ENCODE measurements at places on chromosomes 3 and 15.

DNA sequence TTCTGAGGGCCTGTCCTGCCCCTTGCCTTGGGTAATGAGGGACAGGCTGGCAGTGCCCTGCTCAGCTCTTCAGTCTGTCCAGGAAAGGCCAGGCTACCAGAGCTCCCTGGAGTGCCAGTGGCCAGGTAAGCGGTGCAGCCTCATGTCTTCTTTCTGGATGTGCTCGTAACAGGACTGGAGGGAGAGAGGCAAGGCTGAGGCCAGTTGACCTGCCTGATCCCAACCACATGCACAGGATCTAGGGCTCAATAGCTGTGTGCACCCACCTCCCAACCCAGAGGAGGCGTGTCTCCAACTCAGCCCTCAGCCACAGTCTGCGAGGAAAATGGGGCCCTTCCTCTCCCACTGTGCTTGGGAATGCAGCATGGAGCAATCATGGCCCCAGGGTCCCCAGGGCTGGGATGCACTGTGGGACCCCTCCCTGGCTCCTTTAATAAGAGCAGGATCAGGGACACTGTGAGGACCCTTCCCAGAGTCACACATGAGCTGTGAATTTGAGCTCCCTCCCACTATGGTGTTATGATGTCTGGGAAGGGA, 22.5 kb downstream of the ALS2CL start:
- no peak for DNase-seq

DNA sequence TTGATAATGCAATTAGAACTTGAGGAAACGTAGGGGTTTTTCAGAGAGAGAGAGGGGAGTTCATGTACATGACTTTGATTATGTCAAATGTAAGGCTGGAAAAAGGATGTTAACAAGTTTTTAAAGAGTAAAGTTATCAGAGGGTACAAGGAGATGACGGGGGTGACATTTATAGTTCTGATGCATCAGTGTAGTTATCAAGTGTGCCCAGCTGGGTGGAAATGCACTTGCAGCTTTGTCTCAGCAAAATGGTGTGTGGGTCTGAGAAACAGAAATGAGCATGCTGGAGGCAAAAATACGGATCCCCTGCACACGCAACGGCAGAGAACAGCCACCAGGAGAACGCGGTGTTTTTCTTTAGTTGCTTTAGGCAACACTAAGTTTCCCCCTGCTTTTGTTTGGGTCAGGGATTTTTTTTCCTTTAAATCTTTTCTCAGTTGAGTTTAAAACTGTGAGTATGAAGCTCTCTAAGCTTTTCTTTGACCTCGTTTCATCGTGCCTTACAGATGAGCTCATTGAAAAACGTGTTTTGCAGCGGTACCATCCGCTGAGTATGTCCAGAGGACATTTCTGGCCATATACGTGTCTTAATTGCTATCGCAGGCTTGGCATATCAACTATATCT, 205.4 kb downstream of the PDZRN3 start:
- DNase-seq, result no peak

DNA sequence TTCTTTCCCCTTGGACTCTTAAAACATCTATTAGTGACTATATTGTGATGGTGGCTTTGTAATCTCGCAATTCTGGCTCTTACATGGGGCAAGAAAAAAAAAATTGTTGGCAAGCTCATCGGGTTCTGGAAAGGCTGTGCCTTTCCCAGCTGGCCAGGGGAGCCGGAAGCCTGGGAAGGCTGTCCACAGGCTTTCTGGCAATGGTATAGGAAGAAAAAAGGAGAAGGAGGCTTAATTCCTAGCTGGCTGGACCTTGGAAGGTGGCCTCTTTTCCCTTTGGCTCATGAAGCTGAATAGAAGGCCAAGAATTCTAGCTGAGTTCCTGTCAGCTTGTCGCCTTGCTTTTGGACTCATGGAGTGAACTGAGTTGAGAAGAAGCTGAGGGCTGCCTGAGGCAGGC, 243.5 kb upstream of the SEMA6D start:
- no peak for DNase-seq

GRCh38 chr3:184186184-184186901, at the start of gene ABCF3:
Gene ABCF3, plus strand, starts transcription at chr3:184186199. Its CDS starts 9 bp downstream, at chr3:184186208.
- DNase-seq, result no peak

DNA sequence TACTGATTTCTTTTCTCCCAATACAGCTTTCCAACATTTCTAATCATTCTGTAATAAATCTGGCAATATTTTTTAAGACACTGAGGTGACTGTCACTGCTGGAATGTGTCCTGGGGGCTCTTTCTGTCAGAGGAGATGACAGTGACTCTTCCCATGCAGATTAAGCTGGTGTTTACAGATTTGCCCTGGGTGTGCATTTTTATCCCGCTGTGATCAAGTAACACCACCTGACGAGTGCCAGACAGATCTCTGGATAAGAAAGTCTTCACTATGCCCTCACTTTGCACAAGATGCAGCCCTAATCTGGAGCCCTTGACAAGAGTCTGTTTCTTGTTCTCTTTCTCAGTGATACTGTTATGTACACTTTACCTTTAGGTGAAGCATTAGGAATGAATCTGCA, 477.7 kb downstream of the ZIC1 start:
- no peak for DNase-seq

DNA sequence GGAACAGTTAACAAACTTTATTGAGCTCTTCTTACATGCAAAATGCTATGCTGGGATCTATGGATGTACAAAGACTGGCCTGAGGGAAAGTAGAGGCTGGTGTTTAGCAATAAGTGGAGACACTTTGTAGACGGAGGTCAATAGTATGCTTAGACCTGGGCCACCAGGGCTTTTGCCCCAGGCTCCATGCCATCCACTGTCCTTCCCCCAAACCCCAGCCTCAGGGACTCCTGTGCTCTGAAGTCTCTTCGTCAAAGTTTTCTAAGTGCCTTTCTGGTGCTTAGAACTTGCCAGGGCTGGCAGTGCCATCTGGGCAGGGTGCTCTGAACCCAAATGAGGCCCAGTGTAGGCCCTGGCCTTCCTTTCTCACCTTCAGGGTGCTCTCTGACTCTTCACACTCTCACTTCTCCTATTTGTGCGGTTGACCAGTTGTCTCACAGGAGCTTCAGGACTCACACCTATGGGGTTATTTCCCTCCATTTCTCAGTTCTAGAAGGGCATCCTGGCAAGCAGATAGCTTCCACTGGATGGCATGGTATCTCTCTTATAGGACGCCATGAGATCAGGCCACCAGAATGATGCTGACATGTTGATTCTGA, 21.8 kb upstream of the KCNAB1 start:
- no peak for DNase-seq

DNA sequence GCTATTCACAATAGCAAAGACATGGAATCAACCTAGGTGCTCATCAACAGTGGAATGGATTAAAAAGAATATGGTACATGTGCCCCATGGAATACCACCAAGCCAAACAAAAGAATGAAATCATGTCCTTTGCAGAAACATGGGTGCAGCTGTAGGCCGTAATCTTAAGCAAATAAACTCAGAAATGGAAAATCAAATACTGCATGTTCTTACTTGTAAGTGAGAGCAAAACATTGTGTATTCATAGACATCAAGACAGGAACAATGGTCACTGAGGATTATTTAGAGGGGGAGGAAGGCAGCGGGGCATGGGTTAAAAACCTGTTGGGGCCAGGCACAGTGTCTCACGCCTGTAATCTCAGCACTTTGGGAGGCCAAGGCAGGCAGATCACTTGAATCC, 304.7 kb upstream of the ROBO2 start:
- no peak for DNase-seq

DNA sequence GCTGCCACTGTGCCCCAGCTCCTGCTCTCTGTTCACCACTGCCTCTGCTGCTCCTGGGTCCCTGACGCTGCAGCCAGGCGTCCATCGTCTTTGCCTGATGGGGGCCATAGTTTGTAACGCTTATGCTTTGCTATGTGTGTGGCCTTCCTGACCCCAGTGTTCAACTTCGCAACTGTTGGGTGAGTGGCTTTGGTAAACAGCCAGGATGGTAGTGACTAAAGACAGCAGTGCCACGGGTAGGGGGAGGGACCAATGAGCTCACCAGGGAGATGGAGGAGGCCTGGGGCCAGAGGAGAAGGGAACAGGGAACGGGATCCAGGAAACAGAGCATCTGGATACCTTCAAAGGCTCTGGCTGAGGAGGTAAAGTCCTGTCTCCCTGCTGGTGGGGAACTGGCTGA, 75.9 kb upstream of the ALDH1L1 start:
- no peak for DNase-seq

GRCh38 chr15:94346282-94346681, 114.9 kb downstream of the MCTP2 start:
- DNase-seq, result no peak

GRCh38 chr3:115989684-115990421, 366.5 kb downstream of the GAP43 start:
- DNase-seq, result no peak

DNA sequence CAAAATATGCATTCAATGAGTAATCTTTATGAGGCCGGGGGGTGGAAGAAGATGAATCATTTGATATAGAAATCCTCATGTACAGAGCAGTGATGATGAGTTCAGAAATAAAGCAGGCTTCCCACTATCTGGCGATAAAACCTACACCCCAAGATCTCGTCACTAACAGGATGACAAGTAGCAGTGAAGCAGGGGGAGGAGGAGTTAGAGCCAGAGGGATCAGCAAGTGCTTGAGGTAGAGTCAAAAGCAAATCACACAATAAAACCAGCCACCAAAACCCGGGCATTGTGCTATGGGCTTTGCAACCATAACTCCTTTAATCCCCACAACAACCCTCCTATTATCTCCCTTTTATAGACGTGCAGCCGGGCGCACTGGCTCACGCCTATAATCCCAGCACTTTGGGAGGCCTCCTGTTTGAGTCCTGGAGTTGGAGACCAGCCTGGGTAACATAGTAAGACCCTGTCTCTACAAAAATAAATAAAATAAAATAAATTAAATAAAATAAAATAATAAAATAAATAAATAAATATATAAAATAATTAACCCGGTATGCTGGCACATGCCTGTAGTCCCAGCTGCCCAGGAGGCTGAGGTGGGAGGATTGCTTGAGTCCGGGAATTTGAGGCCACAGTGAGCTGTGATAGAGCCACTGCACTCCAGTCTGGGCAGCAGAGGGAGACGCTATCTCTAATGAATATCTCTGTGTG, 53.0 kb downstream of the STARD5 start:
- DNase-seq, result no peak

DNA sequence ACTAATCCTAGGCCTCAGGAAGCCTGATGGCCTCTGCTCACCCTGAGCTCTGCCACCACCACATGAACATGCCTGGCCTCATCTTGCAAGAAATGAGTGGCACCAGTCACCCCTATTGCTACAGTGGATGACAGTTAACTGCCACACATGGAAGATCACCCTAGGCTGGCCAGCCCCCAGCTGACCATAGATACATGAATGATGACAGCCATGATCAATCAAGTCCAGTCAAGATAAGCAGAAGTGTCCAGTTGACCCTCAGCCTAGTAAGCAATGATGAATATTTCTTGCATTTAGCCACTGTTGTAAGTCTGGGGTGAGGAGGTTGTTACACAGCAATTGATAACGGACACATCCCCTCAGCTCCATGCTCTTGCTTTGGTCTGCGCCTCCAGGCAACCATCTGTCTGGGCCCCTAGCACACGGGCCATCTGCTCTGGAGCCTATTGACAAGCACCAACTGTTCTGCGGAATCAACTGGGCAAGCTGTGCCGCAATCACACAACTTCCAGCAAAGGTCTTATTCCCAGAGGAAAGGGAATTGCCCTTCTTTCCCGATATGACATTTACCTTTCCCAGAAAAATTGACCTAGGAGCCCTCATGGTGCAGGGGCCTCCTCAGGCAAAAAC, 2.2 kb upstream of the LYZL4 start:
- no peak for DNase-seq

- no peak for DNase-seq
These were observed 58.8 kb upstream of the GOLGA8A start for GRCh38 chr15:34496207-34496995.

- DNase-seq, result no peak
These were observed 122.4 kb downstream of the XXYLT1 start for GRCh38 chr3:195148549-195148948.

DNA sequence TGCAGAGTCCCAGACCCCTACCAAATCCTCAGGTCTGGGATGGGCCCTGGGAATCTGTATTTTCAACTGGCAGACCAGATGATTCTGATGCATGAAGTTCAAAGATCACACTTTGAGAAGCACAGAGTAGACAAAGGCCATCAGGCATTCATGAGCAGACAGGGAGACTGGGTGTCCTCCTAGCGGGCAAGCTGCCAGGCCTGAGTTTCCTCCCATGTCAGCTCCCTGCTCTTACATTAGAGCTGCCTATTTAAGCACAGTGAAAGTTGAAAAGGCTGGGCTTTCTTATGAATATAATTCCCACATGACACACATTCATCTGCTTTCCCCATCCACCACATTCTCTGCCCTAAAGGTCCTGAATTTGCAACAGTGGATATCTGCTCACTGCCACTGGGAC, 14.0 kb downstream of the CAPN3 start:
- no peak for DNase-seq

- no peak for DNase-seq
These were observed 246.2 kb downstream of the PLCL2 start for GRCh38 chr3:17130956-17131355.

GRCh38 chr3:161500068-161500796, 3.6 kb downstream of the OTOL1 start:
- DNase-seq, result no peak

GRCh38 chr3:170809007-170809974, 60.7 kb downstream of the RPL22L1 start:
- no peak for DNase-seq

DNA sequence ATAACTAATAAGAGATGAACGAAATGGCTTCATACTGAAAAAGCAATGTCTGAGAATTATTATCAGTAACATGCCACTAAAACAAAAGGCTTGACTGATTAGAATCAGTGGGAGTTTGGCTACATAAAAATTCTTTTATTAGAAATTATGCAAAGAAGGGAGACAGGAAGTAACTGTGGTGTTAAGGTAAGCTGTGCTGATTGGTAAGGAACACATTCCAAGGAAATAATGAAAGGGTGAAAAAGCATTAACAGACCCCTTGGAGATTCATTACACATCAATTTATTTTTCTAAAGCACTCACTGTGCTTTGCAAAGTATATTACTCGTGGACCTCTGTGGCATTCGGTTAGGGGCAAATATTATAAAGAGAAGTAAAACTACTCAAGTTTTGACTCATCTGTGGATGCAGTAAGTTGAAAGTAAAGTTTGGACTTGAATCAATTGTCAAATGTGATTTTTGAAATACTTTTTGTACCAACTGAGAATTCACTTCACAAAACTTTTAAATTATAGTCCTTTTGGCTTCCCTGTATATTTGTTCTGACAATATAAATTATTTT, 176.1 kb upstream of the ZPLD1 start:
- no peak for DNase-seq

- DNase-seq, result no peak
These were observed 26.1 kb downstream of the CD276 start for GRCh38 chr15:73710321-73710720.

GRCh38 chr3:111923806-111924205, 55.0 kb upstream of the ABHD10 start:
- DNase-seq, result no peak

- DNase-seq, result no peak
These were observed 22.7 kb upstream of the ZNF639 start for GRCh38 chr3:179299999-179300613.

DNA sequence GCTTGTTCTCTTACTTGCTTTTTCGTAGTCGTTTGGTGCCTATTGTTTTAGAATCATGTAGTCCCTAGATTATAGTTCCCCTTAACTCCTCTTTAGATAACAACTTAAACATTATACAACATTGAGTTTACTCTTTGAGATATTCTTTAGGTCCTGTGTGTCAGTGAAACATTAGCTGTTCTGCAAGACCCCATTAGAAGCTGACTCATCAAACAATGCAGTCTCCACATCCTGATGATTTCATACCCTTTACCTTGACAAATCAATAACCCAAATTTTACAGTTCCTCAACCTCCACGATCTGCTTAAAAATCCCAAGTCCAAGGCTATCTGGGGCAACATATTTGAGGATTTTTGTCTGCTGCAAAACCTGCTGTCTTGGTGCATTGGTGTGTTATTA, 582.9 kb downstream of the NSUN3 start:
- DNase-seq, result no peak

Data from stimulated activated CD4-positive, alpha-beta T cell treated with anti-CD3 and anti-CD28 coated beads, Interleukin-1b, Interleukin-23, amount 100 ng/mL, for 1 hour (primary cell).